ENCODE measurements at places on chromosomes 3 and 15.

DNA sequence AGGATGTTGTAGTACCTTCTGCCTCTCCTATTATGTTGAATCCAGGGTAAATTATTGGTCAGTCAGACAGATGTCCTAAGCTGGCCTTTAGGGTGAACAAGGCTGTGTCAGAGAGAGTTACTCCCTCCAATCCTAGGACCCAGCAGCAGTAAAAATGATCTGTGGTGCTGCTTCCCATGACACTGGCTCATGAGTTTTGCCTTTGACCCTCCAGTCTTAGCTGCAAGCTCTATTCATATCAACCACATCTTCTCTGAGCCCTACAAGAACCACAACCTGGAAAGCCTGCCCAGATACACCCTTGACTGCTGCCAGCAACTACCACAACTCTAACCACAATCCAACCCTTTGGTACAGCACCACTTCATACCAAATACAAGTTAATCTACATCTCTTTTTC lies 27.2 kb upstream of the PHLDB2 start:
- no peak for DNase-seq

GRCh38 chr15:80695911-80696661 lies 976 bp downstream of the ABHD17C start:
- no peak for DNase-seq

GRCh38 chr3:8385848-8386620 lies 115.6 kb upstream of the LMCD1 start:
- DNase-seq = no peak

- DNase-seq = no peak
These were observed 50.0 kb downstream of the ABCC5 start for GRCh38 chr3:183967693-183968092.

- DNase-seq = peak; percentile 63
These were observed 489.8 kb upstream of the PROK2 start for GRCh38 chr3:72274493-72275330.

DNA sequence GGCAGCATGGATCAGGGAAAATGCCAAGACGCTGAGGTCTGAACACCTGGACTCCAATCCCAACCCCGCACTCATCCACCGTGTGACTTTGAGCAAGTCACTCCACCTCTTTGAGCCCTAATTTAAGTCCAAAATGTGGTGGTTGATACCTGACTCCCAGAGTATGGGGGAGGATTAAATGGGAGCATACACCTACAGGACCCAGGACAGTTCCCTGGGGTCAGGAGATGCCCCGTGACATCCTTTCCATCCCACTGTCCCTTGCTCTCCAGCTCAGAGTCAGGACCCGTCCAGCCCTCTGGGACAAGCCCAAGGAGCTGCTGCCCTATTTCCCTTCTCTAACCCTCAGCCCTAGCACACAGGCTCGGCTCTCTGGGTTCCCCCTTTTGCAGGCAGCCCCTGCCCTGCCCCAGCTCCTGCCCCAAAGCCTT lies 276.4 kb downstream of the XXYLT1 start:
- DNase-seq = no peak

DNA sequence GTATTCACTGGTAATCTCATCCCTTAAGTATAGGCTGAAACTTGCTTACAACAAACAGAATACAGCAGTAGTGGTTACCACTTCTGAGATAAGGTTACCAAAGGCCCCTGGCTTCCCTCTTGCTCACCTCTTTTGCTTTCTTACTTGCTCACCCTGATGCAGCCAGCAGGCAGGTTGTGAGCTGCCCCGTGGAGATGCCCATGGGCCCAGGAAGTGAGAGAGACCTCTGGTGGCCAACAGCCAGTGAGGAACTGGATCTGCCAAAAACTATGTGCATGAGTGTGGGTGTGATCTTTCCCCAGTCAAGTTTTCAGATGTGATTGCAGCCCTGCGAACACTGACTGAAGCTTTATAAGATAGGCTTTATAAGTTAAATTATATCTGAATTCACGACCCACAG lies 48.7 kb downstream of the NMNAT3 start:
- peak; percentile 26 for DNase-seq

DNA sequence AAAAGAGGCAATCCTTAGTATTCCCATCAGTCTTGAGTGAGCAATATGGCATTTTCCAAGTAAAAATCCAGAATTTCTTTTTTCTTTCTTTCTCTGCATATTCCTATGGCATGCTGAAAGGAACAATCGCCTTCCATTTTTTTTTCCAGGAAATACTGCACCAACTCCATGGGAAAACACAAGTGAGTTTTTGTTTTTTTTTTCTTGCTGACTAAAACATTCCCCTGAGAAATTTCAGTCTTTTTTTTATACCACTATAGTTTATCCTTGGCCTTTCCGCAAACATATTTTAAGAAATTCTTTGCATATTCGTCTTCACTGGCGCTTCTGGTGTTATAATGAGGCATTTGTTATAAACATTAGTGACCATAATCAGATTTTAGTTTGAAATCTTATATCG lies 429.6 kb upstream of the MDFIC2 start:
- DNase-seq = no peak

- no peak for DNase-seq
These were observed 342.1 kb upstream of the SOX2 start for GRCh38 chr3:181369637-181370036.

DNA sequence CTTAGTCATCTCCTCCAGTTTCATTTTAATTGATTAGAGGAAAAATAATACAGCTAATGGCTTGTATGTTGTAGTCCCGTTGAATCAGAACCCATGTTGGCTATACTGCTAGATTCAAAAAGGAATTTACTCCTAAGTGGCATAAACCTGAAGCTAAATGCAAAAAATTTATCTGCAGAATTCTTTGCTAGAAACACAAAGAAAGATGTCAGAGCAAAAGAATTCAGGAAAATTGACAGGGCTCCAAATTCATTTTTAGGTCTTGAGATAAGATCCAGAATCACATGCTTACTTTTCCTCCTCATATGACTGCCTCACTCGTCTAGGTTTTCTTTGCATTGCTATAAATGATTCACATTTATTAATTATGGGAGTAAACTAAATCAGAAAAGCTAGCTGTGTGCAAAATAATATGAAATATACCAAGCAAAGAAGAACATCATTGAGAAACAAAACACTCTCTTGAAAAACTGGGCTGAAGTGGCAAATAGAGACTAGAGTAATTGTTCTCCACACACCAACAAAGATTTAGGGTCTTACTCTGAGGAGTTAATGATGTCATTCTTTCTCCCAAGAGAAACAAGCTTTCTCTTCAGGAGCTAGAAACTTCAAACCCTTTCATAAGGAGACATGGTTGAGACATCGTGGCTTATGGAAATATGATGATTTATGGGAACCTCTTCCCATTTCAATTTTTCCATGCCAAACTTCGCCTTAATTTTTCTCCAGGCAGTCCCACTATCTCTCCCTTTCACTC lies 94.8 kb upstream of the FEZF2 start:
- no peak for DNase-seq

- no peak for DNase-seq
These were observed 42.1 kb upstream of the TASOR start for GRCh38 chr3:56725175-56725574.

DNA sequence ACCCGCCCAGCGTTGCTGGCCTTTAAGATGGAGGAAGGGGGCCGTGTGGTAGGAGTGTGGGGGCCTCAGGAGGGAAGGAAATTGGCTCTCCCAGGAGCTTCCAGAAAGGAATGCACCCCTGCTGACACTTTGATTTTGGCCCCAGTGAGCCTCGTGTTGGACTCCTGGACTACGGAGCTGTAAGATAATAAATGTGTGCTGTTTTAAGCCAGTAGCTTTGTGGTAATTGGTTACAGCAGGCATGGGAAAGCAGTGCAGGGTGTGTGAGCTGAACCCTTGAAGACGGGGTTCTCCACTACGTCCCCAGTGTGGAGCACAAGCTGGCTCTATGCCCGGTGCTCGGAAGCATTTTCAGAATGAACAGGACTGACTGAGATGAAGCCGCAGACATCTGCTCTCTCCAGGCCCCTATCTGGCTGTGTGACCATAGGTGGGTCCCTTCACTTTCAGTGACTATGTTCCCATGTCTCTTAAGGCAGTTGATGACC lies 22.9 kb upstream of the CGNL1 start:
- no peak for DNase-seq

DNA sequence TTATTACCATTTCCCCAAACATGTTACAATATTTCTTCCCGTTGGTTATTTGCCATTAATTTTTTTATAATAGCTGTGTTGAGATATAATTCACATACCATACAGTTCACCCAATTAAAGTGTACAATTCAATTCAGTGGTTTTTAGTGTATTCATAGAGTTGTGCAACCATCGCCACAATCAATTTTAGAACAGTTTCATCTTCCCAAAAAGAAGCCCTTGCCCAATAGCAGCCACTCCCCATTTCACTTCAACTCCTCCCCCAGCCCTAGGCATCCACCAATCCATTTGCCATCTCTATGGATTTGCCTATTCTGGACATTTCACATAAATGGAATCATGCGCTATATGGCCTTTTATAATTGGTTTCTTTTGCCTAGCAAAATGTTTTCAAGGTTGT lies 225.1 kb downstream of the EPHB1 start:
- DNase-seq = no peak

GRCh38 chr15:94057305-94057704 lies 174.1 kb upstream of the MCTP2 start:
- DNase-seq = no peak

- DNase-seq = no peak
These were observed 7.0 kb downstream of the NR2F2 start for GRCh38 chr15:96337365-96338023.

DNA sequence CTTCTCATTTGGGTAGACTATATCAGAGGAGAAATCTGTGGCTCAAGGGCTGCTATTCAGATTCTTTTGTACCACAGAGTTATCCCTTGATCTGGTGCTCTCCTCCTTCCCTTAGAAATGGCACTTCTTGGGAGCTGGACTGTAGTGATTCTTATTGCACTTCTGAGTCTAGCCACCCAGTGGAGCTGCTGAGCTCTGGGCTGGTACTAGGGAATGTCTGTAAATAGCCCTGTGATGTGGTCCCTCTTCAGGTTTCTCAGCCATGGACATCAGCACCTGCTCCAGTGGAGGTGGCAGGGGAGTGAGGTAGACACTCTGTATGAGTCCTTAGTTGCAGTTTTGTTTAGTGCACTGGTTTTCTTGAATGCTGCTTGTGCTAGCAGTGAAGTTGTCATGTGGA lies 1292.6 kb downstream of the SI start:
- no peak for DNase-seq

- no peak for DNase-seq
These were observed 271.9 kb upstream of the TBL1XR1 start for GRCh38 chr3:177469216-177469615.

DNA sequence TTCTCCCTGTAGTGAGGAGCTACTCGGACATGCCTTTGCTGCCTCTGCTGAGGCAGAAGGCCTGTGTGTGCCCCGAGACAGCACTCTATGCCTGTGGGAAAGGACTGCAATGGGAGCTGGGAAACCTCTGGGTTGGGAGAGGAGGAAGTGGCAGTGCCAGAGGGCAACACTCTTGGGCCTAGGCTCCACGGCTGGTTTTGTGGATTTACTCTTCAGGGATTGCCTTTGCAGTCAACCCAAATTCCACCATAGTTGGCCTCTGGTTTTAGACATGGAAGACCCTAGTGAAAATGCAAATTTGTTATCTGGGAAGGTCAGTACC lies 46.8 kb downstream of the ITGA11 start:
- no peak for DNase-seq

DNA sequence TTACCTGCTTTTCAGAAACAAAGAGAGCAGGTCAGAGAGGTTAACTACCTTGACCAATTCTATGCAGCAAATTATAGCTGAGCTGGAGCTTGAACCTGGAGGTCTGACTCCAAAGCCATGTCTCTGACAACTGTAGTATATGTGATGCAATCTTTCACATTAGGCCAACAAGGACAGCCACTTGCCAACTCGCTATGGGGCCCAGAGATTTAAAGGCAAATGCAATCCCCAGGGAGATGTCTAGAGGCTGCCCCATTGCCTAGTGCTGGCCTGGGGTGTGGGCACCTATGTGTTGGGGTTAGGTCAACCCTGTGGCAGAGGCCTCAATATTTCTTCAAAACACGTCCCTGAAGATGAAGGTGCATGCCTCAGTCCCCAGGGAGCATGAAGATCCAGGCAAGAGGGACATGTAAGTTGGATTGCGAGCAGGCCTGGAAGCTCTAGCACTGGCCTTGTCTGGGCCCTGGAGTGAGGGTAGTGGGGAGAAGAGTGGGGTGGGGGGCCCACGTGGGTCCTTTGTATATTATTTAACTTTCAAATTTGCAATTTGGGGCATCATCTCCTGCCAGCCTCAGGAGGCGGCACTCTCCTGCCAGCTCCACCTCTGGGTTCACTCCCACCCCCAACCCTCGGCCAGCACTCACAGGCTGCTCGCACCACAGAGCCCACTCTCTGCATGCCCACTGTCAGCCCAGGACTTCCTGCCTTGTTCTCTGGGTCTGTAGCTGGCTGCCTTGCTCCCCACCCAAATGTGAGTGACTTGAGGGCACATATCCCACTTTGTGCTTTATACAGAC lies 64.3 kb downstream of the SLC12A8 start:
- DNase-seq = no peak

DNA sequence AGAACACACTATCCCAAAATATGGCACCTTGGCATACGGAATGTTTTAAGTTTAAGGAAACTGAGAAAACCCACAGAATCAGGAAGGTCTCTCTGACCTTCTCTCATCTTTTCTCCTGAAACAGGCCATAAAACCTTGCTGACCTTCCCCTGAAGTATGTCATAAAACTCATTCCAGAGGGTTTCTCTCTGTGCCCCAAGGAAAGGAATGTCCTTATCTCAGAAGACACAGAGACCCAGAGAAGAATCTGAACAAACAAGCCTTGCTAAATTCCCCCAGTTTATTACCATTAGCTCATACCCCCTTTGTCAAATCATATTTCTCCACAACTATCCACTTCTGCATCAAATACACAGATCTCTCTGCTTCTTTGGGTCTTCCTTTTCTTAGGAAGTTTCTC lies 603.1 kb downstream of the MCTP2 start:
- no peak for DNase-seq

GRCh38 chr3:120438665-120439370 lies 12.0 kb downstream of the FSTL1 start:
- DNase-seq = no peak

DNA sequence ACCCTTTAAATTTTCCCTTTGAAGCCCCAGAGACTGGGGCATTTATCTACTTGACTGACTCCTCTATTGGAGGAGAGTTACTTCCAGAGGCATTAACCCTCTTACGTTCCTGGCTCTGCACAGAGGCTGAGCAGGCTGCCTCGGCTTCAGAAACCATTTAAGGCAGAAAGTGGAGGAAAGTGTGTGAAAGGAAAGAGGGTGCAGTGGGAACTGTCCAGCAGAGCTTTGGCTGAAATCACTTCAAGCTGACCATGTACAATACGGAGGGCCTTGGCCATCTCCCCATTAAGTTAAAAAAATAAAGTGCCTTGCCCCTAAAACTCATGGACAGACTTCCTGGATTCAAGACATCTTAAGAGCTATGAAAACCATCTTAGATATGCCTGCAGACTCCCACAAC lies 238.7 kb downstream of the SV2B start:
- no peak for DNase-seq

DNA sequence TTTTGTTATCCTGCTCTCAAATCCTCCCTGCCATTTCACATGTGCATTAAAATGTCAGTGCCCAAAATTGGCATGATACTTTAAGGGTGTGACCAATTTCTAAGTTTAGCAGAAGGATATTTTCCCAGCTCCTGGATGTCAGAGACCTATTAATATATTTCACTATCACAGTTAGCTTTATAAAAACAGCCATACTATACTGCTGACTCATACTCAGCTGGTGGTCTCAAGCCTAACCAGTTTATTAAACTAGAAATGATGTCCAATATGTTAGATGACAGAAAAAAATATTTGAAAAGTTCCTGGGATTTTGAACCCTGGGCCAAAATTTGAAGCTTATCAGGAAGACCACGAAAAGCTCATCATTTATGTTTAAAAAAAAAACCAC lies 60.9 kb upstream of the ZNF280D start:
- DNase-seq = no peak

GRCh38 chr15:37137221-37137620 lies 36.9 kb upstream of the MEIS2 start:
- no peak for DNase-seq
